Osteoblast (primary cell): ENCODE measurements at places on chromosomes 1 and 21.
A peak's percentile ranks its signal among the peaks of the same experiment; 100 is the strongest.

GRCh38 chr1:160605792-160606479 lies 26.6 kb upstream of the CD84 start:
- no peak for DNase-seq

DNA sequence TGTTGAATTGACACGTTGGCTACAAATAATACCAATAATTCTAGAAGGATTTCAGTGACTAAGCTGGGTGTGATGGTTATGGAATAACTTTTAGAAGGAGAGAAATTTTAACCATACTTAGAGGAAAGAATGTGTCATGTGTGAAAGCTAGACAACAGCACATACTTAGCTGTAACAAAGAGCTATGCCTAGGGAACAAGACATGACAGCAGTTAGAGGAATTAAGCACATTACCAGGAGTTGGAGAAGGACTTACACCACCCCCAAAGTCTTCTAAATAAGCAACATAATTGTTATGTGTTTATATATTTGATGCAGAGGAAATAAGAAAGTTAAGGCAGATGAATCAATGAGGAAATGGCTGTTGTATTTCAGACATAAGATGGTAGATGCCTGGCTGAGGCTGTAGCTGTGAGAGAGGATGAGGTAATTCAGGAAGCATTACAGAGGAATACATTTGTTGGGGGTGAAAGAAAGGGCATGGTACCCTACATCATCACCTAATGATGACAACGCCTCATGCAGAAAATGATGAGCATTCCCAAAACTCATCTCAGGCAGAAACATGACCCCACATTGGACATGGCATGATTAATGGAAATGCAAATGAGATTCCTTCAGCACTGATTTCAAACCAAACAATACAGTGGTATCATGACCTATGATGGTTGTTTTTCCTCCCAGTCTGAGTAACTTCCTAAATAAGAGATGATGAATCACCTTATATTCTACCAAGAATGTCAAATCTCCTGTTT lies 211.5 kb downstream of the LHX8 start:
- DNase-seq: peak; percentile 30

DNA sequence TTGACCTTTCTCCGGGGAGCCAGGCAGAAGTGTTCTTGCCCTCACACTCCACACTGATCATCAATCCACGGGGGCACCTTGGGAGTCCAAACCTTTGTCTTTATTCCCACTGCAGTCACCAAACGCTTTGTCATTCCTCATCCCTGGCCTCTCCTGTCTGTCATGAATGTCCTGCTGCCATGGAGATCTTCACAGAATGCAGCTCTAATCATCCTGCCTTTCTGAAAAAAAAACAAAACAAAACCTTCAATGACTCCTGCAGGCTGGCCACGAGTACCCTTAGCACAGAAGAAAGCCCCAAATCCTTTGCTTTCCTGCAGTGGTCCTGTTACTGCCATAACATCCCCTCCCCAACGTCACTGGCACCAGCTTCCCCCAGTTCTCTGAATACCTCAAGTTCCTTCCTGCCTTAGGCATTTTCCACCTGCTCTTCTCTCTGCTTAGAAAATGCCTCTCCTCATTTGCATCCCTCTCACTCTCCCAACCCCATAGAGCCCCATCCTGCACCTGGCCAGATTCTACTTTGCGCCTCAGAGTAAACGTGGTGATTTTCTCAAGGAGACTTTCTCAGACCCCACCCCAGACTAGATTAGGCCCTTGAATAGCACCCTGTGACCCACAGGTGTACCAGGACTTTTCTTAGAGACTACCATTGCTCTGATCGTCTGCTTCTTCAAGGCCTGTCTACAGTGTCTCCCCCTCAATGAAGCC lies 131.2 kb downstream of the AK5 start:
- no peak for DNase-seq

- DNase-seq: no peak
Observed at GRCh38 chr1:6095511-6096242, 50.0 kb downstream of the KCNAB2 start.

GRCh38 chr1:230246551-230246950 lies 179.5 kb downstream of the GALNT2 start:
- DNase-seq: no peak

DNA sequence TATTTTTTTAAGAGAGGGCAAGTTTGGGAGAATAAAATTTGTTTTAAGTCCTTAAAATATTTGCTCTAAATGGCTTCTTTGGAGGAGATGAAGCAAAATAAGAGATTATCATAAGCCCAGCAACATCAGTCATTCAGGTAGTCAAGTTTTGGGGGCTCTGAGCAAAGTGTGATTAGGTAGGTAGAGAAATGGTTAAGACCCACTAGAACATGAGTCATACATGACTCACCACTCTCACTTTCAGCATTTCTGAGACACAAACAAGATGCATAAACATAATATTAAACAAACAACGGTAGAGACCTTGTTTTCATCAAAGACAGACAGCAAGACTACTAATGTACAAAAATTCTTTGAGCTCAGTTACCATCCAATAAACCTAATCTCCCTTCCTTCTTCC lies 272.2 kb downstream of the LMO4 start:
- no peak for DNase-seq

- peak; percentile 99 for DNase-seq
Observed at GRCh38 chr1:27563591-27564471, 40.1 kb downstream of the AHDC1 start.

DNA sequence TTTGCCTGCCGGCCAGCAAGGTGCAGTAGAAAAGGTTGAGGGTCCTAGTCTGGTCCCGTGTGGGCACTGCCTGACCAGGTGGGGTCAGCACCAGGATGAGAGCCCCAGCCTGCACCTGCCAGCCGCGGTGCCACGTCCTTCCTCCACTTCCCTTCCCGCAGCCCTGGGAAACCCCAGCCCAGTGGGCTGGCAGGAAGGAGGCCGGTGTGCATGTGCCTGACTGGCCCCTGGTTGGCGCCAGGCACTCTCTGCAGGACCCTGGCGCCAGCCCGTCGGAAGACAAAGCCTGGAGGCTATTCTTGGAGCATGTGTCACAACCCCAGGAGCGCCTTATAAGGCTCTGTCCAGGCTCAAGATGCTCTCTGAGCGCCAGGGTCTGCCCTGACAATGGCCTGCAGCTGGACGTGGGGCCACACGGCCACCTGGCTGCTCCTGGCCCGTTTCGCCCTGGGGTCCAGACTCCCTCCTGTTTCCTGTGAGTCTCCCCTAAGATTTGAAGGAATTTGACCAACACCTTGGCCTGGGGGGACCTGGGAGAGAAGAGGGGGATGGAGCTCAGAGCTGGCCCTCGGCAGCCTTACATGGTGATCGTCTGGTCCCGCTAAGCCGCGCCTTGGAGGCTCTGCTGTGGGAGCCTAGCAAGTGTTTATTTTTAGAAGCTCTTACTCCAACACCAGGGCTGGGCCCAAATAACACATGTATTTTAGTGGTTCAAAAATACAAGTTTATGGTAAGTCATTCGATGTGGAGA lies 31.9 kb upstream of the POFUT2 start:
- peak; percentile 86 for DNase-seq

DNA sequence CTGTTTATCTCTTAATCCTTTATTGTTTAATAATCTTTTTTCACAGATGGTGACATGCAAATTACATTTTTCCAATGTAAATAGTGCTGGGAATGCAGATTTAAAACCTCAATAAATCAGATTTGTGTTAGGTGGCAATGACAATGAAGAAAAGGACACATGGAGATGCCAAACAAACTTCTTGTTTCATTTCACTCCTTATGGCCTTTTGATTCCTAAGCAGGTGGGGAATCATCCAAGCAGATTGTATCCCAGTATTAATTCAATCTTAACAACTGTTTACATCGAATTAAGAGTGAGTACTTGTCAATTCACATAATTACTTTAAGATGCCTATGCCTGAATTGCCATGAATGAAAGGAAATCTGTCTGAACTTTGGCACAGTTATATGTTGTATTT lies 98.9 kb upstream of the RGS18 start:
- DNase-seq: no peak

DNA sequence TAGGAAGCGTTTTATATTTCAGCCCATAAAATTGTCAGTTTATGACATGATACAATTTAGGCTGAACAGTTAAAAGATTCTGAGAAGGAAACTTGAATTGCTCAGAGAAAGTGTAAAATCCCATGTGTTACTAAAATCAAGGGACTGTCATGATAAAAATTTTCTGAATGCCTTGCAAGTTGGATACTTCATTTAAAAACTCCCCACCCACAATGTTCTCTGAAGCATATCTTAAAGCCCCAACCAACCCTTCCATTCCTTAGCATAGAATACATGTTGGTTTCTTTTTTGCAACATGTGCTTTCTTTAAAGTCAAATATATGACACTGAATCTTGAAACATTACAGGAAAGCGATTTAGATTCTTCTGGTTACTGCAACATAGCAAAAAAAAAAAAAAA lies 97.4 kb downstream of the MRPL39 start:
- no peak for DNase-seq

DNA sequence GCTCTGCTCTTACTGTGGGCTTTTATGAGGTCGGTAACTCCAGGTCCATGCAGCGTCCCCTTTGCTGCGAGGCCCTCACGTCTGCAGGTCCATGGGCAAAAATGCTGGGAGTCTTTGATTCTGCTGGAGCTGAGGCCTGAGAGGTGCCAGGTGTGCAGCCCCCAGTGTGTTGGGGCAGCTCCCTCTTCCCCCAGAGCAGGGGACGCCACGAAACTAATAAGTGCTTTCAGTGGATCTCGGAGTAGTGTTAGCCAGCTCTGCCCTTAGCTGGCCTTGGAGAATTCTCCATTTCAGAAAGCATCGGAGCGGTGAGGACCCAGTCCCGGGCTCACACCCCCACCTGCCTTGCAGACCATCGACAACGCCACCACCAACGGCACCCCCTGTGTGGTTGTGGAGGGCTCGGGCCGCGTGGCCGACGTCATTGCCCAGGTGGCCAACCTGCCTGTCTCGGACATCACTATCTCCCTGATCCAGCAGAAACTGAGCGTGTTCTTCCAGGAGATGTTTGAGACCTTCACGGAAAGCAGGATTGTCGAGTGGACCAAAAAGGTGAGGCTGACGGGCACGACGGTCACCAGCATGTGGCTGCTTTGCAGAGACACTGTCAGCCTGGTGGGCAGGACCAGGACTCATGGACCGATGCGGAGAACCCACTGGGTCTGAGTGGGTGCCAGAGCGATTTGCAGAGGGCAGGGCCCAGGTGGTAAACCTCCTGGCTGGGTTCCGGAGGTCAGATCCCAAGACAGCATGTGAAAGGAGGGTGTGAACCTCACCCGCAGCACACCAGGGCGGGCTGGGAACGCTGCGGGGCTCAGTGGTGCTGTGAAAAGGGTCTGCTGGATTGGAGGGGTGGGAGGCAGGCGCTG lies 25.5 kb downstream of the TRPM2 start:
- peak; percentile 54 for DNase-seq

DNA sequence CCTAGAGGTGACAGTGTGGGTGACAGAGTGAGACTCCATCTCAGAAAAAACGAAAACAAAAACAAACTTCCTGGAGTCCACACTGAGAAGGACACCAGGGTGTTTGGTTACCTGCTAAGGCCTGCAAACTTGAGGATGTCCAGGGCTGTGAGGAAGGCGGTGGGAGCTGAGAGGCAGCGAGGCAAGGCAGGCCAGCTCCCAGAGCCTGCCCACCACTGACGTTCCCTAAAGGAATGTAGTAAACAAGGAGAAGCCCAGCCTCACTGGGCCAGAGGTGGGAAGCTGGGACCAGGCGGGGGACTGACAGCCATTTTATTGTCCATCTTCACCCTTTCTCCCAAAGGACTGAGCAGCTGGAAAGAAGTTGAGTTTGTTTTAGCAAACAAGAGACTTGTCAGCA lies 24.1 kb downstream of the SHISA4 start:
- DNase-seq: peak; percentile 21

DNA sequence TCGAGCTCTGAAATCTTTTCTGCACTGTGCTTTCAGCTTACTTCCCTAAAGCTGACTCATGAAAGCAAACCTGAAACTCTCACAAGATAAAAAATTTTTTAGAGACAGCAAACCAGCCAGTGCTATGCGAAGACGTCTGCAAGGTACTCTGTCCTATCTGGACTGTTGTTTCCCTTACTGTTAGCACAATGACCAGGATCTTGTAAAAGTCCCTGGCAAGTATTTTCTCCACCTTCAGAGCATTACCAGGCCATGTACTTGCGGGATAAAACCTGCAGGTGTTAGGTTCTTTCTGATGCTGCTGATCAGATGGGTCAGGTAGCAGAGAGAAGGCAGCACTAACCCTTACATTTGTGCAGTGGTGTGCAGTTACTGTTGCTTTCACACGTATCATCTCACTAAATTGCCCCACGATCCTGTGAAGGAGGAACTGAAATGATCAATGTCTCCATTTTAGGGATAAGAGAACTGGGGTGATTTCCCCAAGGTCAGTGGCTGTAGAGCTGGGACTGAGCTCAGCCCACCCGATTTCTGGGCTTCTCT lies 56.6 kb downstream of the PLXNA2 start:
- DNase-seq: no peak

- DNase-seq: no peak
Observed at GRCh38 chr1:58905126-58905490, 121.3 kb upstream of the JUN start.

DNA sequence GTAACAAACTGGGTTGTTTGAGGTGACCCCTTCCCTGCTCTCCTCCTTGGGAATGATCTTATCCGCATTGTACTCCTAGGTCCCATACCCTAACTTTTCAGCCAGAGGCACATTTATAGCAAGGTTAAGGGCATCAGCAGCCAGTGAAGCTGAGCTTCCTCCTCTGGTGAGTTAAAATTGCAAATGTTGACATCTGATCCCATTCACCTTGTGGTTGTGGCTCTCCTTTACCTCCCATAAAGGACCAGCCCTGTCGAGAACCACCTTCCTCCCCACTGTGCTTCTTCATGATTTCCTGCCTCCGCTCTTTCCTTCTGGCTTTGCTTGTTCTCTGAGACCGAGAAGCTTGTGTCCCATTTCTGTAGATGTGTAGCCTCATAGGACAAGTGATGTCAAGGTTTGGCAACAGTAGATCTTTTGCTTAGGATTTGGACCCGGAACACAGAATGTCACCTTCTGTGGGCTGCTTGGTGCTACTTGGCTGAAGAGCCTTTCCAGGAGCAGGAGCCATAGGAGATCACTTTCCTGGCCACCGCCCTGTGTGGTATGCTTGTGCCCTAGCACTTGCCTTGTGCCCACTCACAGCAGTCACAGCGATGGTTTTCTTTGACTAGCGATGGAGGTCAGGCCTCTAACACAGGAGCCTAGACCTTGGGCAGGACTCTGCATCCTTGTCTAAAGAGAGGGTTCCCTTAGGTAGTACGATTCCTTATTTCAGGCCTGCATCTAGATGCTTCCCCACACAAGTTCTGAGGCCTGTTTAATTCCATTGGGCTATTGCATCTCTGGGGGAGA lies 18.8 kb downstream of the SZRD1 start:
- no peak for DNase-seq

GRCh38 chr1:14732728-14733047 lies 134.2 kb downstream of the KAZN start:
- DNase-seq: no peak
